ENCODE measurements at places on chromosomes 3 and 15.
A peak's percentile ranks its signal among the peaks of the same experiment; 100 is the strongest.

DNA sequence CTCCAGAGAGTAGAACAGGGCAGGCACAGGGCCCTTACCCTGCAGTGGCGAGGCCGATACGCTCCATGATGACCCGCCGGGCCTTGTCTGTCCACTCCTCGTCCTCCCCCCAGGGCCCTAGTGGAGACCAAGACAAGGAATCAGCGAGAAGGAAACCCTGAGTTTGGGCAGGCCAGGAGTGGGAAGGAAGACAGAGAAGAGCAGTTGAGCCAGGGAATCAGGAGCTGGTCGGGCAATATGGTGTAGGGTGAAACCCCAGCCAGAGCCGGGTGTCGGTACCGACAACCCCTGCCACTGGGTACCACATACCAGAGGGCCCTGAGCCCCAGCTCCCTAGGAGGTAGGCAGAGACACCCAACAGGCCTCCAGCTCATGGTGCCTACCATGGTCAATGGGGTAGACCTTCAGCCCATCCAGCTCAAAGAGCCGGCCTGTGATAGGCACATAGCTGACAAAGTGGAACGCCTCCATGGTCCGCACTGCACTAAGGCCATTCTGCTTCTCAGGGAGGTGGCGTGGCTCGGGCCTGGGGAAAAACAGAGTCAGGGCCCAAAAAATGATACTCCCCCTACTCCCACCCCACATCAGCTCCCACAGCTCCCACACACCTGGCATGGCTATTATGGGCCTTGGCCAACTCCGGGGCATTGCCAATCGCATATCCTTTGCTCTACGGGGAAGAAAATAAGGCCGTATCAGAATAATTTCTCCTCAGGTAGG is 38.0 kb downstream of the SEMA3G start:
- no peak for DNase-seq

GRCh38 chr3:12979947-12980487 is 93.2 kb downstream of the IQSEC1 start:
- DNase-seq, result no peak

- DNase-seq, result no peak
Observed at GRCh38 chr3:138443521-138444503, 9.4 kb downstream of the ESYT3 start.

DNA sequence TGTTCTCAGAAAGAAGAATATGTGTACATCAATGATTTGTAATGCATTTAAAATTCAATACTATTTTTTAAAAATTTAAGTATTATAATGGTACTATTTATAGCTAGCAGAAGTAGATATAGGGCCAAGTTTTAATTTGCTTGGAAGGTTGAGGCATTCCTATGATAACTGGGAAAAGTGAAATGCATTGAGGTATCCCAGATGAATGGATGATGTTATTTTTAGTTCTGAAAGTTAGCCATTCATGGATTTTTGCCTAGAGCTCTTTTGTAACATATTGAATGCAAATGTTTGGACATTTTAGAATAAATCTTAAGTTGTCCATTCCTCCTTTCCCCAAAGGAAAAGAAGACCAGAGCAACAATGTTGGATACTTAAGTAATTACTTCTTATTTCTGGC is 47.6 kb downstream of the GAP43 start:
- DNase-seq, result no peak

DNA sequence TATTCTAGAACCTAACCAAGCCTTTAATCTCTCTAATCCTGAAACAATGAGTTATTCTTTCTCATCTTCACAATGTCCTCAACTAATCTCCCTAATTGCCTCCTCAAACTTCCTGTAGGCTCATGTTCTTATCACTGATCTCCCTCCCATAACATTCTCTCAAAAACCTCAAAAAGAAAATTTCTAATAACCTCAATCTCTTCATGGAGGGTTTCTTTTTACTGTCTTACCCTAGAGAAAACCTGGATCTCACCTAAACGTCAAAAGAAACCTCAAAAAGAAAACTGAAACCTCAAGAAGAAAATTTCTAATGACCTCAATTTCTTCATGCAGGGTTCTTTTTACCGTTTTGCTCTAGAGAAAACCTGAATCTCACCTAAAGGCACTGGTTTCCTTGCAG is 150.2 kb downstream of the GSK3B start:
- no peak for DNase-seq

- DNase-seq, result no peak
Observed at GRCh38 chr3:152754303-152754702, 80.6 kb upstream of the P2RY1 start.

- no peak for DNase-seq
Observed at GRCh38 chr15:43404130-43404529, 33.2 kb downstream of the TUBGCP4 start.

GRCh38 chr3:9072667-9073009 is 109.4 kb upstream of the RAD18 start:
- no peak for DNase-seq

- no peak for DNase-seq
Observed at GRCh38 chr3:49119439-49119838, 1.2 kb downstream of the USP19 start.

DNA sequence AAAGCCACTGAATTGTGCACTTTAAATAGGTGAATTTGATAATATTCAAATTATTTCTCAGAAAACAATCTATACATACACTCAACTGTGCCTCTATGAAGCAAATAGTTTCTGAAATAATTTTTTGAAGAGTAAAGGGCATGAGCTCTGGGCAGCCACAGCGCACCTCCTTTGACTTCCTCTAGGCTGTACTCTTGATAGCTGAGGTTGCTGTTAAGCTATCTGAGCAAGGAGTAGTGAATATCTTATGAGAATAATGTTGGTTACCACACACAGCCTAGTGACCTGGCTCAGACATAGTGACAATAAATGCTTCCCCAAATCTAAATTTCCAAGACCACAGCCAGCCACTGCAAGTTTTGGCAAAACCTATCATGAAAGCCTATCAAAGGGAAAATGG is 11.6 kb upstream of the SEC61A1 start:
- DNase-seq, result no peak

DNA sequence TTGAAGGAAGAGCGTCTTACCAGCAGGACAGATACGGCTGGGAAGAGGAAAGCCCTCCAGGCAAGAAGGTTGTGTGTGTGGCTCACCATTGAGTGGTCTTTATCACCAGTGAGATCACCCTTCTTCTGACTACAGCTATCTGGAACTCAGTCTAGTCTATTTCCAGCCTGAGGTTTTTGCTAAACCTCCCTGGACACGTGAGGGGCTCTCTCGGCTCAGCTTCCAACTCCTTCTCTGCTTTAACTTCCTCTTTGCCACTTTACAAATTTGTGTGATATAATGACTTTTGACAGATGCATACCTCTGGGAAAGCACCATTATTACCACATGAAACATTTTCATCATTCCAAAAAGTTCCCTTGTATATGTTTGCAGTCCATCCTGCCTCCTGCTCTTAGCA is 15.3 kb upstream of the ROPN1 start:
- no peak for DNase-seq

GRCh38 chr15:42133886-42134502 is 22.4 kb downstream of the PLA2G4F start:
- no peak for DNase-seq

DNA sequence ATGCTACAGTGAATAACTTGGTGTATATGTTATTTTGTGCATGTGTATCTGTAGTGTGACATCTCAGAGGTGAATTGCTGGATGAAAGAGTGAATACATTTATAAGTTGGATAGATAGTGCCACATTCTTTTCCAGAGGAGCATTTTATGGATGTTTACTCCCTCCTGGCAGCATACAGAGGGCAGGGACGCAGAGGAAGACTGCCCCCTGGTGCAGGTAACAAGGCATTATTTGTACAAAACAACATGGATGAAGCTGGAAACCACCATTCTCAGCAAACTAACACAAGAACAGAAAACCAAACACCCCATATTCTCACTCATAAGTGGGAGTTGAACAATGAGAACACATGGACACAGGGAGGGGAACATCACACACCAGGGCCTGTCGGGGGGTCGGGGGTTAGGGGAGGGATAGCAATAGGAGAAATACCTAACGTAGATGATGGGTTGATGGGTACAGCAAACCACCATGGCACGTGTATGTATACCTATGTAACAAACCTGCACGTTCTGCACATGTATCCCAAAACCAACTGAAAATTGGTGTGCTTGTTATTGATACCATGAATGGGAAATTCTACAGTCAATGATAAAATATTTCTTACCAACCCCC is 57.9 kb upstream of the CTXND1 start:
- peak; percentile 2 for DNase-seq

DNA sequence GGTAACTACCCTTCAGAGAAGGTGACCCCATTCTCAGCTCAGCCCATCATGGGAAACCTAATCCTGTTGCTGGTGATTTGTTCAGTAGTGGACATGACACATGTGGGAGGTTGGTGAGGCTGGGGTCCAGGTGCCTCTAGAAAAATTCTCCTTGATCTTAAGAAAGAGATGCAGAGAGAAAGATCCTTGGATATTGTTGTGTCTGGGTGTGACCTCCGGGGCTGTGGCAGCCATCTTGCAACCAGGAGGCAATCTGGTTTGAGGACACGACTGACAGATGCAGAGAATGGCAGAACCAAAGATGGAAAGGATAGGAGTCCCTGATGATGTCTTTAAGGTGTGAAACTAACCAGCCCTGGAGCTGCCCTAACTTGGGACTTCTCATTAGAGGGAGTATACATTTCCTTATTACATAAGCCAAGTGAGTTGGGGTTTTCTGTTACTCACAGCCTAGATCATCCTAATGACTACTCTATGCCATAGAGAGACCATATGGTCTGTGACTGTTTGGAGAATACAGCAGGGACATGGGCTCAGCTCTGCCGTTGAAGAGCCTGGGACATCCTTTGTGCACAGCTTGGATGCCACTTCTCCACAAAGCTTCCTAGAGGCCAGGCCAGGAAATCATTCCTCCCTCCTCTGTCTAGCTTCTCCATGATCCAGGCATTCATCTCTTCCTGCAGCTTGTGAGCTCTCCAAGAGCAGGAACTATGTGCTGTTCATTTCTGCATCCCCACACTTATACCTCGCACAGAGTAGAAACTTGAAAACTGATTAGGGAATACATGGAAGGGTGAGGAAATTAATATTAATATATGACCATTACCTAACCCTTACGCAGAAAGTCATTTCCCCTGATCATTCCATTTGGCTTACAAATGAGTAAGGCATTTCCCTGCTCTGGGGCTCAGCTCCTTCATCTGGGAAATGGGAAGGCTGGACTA is 45.9 kb downstream of the HRH1 start:
- no peak for DNase-seq

GRCh38 chr3:186333256-186333655 is 28.8 kb downstream of the DGKG start:
- no peak for DNase-seq

GRCh38 chr15:69723404-69724096 is 270.9 kb downstream of the RPLP1 start:
- DNase-seq, result no peak

- no peak for DNase-seq
Observed at GRCh38 chr3:38575279-38575843, 74.1 kb downstream of the SCN5A start.

- peak; percentile 44 for DNase-seq
Observed at GRCh38 chr3:152400887-152401286, 132.2 kb downstream of the MBNL1 start.

- DNase-seq, result no peak
Observed at GRCh38 chr3:158354713-158355112, 216.3 kb upstream of the MLF1 start.

DNA sequence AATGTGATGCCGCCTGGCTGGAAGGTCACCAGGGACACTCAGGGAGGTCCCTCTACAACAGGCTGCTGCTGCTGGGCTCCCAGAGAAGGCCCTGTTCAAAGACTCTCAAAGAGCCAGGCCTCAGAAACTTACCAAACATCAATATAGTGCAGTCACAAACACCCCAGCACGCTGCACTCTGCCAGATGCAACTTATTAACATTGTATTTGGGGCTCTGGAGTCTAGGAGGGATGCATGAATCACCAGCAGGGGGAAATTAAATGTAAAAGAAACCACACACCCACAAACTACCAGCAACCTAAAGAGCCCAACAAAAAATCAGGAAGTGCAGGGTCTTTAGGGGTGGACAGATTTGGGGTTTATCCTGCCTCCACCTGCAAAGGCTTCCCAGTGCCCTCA is 74.6 kb upstream of the SPATA12 start:
- no peak for DNase-seq

DNA sequence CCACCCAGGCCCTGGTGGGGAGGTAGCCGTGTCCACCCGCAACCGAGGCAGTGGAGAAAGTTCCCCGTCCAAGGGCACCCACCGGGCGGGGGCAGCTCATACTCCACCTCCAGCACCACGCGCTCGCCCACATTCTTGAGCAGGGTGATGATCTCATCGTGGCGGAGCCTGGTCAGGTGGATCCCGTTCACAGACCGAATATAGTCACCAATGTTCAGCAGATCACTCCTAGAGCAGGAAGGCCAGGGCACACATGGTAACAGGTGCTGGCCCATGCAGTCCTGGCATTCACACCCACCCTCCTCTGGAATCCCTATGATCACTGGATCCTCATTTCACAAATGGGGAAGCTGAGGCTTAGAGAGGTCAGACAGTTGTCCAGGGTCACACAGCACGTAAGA is 15.8 kb downstream of the GRIP2 start:
- DNase-seq, result no peak

GRCh38 chr3:73827204-73827603 is 202.5 kb upstream of the PDZRN3 start:
- DNase-seq, result no peak

DNA sequence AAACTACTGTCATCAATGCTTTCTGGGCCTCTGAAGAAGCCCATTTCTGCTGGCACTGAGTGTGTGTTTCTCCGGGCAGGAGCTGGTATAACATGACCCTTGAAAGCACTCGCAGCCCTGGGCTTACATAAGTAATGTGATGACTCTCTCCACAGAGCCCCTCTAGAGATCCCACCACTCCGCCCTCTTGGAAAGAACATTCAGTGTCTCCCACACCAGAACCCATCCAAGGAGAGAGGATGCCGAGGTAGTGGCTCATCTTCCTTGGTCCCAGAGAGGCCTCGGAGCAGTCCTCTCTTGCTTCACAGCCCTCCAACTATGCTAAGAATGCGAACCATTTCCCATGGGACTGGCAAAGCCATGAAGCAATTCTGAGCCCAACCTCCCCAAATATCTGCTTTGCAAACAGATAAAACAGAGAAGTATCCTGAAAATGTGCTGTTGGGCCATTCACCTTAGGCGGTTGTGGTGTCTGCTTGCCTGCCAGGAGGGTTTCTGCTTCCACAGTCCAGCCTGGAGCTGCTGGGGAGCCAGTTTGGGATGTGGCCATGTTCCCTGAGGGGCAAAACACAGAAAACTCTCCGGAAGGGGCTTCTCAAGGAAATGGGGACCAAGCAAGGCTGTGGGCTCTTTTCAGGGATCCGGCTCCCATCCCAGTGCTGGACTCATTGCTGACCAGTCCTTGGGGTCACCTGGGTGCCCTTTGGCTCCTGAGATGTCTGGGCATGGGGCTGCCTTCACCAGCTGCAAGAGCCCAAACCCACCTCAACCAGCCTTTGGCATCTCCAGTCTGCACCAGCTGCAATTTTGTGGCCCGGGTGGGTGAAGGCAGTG is 47.3 kb downstream of the AMOTL2 start:
- DNase-seq, result peak; percentile 91
